ENCODE measurements at places on chromosomes 11 and 22. TPM values are rescaled to one million over a fixed set of nuclear protein-coding genes. Genes with fewer than 3 reads are reported as not detected.

PLA2G6 gene
- total RNA-seq = 79.5 TPM

PLEKHA7 gene
- 9.5 TPM for total RNA-seq

MS4A4E gene
- total RNA-seq = 0.75 TPM

BATF2 gene
- 0.21 TPM for total RNA-seq

LRRC10B gene
- total RNA-seq = 0.85 TPM

RBMXL2 gene
- not detected for total RNA-seq

- no peak for DNase-seq
Observed at GRCh38 chr11:129425214-129425613, 49.6 kb downstream of the BARX2 start.

DNA sequence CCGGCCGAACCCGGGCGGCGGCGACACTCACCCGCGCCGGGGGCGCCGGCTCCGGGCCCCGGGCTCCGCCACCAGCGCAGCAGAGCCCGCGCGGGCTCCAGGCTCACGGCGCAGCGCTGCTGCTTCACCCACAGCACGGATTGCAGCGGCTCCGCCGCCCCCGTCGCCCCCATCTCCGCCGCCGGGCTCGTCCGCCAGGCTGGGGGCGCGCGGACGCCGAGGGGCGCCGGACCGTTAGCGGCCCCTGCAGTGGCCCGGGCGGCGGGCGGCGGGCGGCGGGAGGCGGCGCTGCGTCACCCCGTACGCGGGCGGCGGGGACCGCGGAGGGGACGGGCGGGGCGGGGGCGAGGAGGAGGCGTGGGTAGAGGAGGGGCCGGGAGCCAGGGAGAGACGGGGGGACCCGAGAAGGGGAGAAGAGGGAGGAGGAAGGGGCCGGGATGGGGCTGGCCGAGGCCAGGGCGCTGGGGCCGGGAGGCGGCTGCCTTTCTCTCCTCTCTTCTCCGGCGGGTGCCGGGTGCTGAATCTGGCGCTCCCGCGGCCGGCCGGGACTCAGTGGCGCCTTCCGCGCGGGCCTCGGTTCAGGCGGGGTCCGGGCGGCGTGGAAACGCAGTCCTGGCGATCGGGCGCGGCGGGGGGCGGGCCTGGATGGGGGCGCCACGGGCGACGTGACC, at the start of gene CERK:
Gene CERK (minus strand): TSS at position 277 of the 671 bp plus-strand sequence. CDS start 104 bp downstream, at position 173.
- DNase-seq = no peak

DNA sequence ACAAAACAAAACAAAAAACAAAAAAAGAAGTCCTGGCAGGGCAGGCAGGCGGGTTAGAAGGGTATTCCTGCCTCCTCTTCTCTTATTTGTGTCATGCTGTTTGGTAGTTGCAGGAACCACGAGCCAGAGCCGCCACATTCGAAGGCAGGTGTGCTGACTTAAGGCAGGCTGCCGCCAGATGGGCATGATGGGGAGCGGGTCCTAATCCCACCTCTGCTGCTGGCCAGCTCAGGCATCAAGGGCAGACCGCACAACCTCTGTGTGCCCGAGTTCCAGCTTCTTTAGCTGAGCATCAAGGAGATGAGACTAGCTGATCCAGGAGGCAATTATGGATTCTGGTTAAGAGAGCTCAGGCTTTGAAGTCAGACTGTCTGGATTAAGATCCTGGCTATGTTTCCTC, 12.1 kb downstream of the OAF start:
- no peak for DNase-seq

DNA sequence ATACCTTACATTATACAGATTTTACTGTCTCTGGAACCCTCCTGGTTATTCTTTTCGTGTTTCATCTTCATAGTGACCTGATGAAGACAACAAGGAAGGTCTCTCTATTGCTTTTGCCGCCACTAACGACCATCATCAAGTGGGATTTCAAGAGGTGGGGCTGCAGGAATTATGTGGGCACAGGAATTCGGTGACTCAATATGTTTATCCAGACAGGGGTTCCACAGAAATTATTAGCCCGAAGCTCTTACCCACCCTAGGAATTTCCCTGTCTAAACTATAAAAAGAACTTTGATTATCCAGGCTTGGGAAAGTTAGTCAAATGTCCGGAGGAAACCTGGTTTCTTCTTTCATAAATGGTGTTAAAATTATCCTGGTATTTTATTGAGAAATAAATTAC, 566.8 kb upstream of the TENM4 start:
- no peak for DNase-seq

- peak; percentile 87 for DNase-seq
Observed at GRCh38 chr22:24157822-24158135, 23.5 kb upstream of the SUSD2 start.

- DNase-seq = no peak
Observed at GRCh38 chr11:104130161-104130560, 33.8 kb downstream of the PDGFD start.

DNA sequence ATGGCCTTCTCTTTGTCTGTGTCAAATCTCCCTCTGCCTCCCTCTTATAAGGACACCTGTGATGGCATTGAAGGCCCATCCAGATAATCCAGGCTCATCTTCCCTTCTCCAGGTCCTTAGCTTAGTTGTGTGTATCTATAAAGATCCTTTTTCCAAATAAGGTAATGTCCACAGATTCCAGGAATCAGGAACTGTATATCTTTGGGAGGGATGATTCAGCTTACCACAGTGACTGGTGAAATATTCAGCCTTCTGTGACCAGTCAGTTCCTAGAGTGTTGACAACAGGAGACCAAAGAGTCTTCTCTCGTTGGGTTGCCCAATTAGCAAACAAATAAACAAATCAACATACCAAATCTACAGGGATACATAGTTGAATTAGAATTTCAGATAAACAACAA, 175.8 kb downstream of the MPPED1 start:
- no peak for DNase-seq

DNA sequence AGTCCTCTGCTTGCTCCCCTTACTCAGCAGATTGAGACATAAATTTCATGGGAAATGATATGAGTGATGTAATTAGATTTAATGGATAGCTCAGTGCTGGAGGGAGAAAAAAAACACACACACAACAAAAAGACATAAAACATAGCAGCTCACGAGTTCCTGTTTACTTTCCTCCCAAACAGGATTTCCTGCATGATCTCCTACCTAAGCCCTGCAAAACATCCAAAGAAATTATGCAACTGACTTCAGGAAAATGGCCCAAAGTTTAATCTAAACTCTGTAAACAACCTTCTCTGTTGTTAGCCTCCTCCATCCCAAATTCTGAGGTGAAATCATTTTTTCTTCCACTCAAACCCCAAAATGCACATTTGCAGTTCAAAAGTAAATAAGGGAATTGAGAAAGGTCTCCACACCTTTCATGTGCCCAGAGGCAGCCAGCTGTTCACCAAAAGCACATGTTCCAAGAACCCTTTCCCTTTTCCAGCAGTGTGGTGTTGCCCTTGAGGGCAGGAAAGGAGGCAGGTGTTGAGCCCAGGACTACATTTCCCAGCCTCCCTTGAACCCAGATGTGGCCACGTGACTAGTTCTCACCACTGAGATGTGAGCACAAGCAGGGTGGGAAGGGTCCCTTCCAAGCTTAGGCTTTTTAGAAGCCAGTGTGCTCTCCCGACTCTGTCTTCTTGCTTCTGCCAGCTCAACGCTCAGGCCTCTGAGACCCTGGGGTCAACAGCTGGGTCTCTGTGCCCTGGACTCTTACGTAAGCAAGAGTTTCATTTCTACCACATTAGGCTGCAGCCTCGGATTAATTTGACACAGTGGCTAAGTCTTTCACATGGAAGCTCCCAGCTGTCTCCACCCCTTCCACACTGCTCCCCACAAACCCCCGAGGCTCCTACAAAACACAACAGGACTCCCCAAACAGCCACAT, 301.2 kb downstream of the CTTN start:
- DNase-seq = no peak

DNA sequence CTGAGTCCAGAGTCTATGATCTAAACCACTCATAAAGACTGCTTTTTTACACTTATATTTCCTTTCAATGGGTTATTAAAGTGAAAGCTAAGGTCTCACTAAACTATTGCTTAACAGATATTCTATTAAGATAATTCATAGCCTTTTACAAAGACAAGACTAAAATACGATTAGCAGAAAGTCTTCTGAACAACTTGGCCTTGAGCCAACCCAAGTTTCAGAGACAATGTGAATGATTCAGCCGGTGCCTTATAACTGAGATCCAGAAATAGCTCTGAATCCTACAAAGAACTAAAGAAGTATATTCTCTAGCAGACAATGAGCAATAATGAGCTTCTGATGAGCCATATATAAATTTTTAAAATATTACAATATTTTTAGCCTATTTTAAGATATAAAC, 41.5 kb upstream of the CARD18 start:
- DNase-seq = no peak

All from ascending aorta (tissue), 2 donors.